Adrenal gland (tissue), 19 donors: ENCODE measurements at places on chromosomes 5 and 9.

DNA sequence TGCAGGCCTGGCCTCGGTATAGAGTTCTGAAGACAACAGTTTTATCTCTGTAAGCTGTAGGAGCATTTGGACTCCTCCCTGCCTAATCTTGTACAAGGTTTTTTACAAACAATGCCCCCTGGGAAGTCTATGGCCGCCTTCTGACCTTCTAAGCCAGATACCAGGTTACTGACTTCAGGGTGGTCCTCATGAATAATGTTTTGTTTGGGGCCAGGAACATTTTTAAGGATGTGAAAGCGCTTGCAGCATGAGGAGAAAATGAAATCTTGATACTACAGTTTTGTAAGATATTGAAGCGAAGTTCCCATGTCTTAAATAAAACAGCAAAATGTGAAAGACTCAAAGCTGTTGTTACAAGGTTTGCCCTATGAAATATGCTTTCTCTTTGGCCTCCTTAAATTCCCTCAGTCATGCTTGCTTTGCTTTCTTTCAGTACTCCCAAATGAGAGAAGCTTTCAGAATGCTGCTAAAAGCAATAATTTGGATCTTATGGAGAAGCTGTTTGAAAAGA, 5.2 kb downstream of the ANKDD1B start:
- DNase-seq, result no peak

GRCh38 chr9:119522381-119522780, 153.1 kb upstream of the BRINP1 start:
- DNase-seq, result no peak

DNA sequence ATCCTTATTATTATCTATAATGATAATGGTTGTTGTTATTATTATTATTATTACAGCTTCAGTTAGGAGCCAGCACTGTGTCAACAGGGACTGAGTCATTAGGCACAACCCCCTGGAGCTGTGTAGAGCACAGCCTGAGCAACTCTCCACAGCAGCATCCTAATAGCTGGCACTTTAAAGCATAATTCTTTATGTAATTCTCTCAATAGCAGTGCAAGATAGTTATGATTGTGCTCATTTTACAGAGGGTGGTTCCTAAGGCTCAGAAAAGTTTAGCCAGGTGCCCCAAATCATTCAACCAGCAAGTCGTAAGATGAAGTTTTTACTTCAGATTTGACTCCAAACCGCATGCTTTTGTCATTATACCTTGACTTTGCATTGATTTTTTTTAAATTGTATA, 390.3 kb downstream of the ANXA1 start:
- no peak for DNase-seq

DNA sequence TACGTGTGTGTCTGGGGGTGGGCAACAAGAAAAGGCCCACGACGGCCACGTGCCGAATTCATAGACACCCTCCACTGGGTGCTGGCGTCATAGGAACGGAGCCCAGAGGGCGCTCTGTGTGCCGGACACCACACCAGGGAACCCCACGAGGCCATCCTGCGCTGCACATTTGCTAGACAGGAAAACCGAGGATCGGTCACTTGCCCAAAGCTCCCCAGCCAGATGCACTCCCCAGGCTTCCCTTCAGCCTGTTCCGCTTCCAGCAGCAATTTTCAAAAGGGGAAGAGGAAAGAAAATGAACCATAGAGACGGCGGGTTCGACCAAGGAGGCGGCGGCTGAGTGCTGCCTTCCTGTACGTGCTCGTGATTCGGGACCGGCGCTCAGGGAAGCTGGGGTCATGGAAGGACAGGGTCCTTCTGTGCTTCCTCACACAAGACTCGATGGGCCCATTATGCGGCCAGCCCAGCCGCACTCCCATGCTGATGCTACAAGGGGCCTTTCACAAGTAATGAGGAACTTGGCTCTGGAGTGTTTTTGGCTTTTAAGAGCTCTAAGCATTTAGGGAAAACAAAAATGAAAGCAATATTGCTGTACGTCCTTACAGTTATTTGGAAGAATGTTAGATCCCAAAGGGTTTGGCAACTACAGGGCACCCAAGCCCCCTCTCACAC, 124.6 kb upstream of the SARDH start:
- peak; percentile 75 for DNase-seq

DNA sequence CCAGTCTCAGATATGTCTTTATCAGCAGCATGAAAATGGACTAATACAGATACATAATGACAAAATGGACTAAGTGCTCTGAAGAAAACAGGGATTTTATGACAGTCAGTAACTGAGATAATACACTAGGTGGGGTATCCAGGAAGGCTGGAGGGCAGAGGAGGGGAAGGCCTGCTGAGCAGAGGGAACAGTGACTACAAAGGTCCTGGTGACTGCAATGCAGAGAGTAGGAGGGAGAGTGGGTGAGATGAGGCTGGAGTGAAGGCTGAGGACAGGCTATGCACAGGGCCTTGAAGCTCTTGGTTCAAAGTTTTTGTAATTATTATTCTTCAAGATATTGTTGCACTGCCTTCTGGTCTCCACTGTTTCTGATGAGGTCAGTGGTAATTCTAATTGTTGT, 4.9 kb downstream of the ACOT12 start:
- DNase-seq, result no peak

- no peak for DNase-seq
These were observed 25.9 kb downstream of the ERBIN start for GRCh38 chr5:65952259-65952658.

GRCh38 chr9:112283582-112284253, 49.7 kb downstream of the PTBP3 start:
- no peak for DNase-seq

DNA sequence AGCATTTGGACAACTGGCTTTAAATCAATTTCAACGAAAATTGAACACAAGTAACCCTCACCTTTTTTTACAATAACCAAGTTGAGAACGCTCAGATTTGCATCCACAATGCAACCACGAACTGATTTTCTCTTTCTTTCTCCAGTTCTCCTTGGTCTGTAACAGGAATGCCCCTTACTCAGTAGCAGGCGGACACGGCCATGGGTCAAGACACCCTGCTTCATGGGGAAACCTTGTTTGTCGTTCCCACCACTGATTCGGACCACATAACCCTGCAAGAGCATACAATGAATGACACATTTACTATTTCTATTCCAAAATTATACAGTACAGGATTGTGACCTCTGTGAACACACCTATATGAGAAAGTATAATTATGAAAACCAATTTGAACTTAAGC, 1.4 kb downstream of the RPS6 start:
- DNase-seq, result no peak

DNA sequence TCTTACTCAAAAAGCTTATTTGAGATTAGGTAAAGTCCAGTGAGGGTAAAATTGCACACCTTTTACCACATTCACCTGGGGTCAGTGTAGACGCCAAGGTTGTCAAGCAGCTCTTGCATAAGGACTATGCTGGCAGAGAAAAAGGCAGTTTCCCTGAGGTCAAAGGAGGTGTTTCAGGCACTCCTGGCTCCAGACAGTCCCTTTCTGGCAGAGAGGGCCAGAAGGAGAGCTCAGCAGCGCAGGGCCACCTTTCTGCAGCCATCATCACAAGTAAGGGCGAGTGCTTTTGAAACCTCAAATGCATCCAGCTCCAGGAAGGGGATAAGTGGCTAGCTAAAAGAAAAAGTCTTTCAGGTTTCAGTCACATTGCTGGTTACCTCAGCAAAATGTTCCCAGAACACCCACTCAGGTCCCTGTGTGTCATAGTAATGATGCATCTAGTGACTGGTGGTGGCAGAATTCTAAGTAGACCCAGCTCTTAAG, 16.7 kb upstream of the IL13 start:
- DNase-seq, result no peak

GRCh38 chr9:72614067-72614466, 92.7 kb downstream of the TMC1 start:
- no peak for DNase-seq

- DNase-seq, result no peak
These were observed 32.8 kb upstream of the TNIP1 start for GRCh38 chr5:151113651-151114050.

GRCh38 chr5:179967489-179967888, 59.8 kb upstream of the TBC1D9B start:
- DNase-seq, result no peak

- DNase-seq, result no peak
These were observed 48.5 kb upstream of the NEK6 start for GRCh38 chr9:124209279-124209678.

DNA sequence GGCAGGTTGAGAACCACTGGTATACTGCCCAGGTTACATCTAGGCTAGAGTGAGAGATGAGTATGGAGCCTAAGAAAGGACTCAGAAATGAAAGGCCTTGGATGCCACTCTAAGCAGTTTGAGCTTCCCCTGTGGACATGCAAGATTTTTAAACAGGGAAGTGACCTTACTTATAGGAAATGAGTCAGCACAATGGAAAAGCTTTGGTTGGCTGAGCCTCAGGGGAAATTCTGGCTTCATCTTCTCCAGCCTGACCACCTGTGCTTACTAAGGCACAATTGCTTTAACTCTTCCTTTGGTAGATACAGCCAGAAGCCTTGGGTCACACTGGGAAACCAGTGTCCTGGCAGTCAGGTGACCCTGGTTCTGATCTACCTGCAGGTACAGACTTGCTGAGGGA, 380.2 kb upstream of the ZNF462 start:
- DNase-seq, result no peak

GRCh38 chr9:7974335-7974960, 174.9 kb upstream of the DMAC1 start:
- no peak for DNase-seq

DNA sequence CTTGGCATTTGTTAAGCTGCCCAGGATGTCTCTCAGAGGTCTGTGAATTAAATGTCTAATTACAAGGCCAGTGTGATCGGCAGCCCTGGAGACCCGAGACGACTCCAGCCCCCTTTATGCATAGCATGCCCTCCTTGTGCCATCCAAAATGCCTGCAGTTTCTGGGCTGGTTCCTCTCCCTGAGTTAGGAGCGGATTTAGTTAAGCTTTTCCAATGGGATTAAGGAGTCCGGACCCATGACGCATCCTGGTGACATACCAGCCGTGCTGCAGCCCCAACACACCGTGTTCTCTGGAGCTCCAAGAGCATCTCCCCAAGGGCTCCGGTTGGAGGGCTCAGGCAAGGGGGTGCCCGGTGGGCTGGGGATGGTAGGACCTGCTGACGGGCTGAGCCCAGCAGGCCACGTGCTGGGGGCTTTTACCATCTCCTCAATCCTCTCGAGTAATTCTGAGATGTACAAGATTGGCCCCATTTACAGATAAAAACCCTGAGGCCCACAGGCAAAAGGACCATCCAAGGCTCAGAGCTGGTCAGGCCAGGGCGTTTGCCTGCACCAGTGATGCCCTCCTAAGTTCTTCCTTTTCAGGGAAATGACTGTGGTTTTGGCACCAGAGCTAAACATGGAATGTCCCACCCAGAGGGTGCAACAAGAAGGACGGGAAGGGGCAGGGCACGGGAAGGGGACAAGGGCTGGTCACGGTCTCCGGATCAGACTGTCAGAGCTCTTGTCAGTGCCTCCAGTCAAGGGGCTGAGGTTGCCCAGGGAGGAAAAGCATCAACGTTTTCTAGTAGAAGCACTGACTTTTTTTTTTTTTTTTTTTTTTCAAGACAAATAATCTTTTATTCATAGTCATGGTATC, 82.6 kb upstream of the PHYKPL start:
- DNase-seq, result no peak

DNA sequence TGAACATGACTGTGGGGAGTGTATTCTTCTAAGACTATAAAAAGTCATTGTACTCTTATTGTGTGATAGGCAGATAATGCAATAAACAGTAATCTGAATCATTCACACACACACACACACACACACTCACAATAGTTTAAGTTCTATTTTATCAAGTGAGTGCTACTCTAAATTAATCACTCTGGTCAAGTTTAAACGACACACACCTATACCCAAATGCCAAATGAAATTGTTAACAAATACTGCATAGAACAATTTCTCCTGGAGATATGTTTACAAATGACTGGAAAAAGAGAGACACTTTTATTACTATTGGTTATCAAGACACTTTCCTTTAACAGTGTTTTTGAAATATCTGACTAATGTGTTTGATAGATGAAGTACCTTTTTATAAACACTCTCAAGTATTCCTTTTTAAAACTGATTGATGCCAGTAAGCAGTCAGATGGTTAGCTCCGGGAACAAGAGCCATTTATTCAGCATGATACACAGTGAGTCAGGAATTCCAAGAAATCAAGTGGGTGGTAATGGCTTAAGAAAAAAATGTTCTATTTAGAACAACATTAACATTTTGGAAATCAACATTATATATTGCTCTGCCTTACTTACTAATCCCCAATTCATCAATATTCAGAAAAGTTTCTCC, 521.6 kb upstream of the ST8SIA4 start:
- DNase-seq, result peak; percentile 18

DNA sequence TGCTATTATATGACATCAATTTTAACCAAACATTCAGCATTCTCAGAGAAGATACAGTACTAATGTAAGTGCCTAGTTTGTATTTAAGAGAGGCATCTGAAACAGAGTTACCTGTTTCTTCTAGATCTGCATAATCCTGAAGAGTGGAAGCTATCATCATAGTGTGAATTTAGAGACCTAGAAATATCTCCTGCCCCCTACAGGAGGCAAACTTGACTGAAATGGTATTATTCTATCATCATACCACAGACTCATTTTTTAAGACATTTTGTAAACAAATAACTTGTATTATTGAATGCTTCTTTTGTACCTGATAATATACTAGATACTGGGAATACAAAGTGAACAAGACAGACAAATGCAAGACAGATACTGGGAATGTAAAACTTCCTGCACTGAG, 216.8 kb upstream of the RPS23 start:
- no peak for DNase-seq

GRCh38 chr9:110446171-110446570, 108.5 kb upstream of the TXNDC8 start:
- no peak for DNase-seq

- peak; percentile 60 for DNase-seq
These were observed 41.5 kb upstream of the NOTCH1 start for GRCh38 chr9:136587145-136587943.

GRCh38 chr5:73818357-73818756, 192.4 kb downstream of the ARHGEF28 start:
- DNase-seq, result no peak

GRCh38 chr5:69167493-69167855, 524 bp downstream of the CCNB1 start:
- DNase-seq, result no peak

DNA sequence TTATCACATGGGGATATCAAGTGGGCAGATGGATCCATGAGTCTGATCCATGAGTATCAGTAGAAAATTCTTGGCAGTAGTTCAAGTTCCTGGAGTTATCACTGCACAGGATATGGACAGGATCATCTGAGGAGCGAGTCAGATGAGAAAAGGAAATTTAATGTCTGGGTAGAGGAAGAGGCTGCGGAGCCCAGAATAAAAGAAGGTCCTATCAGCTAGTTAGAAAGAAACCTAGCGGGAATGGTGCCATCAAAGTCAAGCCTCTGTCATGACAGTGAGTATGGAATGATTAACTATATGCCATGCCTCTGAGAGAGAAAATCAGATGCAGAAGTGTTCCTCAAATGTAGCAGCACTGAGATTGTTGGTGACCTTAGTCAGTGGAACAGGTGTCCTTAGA, 248.1 kb downstream of the PIK3R1 start:
- DNase-seq, result no peak

- DNase-seq, result peak; percentile 86
These were observed 51.9 kb downstream of the TGFBI start for GRCh38 chr5:136080483-136081216.
